ENCODE measurements at places on chromosomes 12 and 14.

GRCh38 chr12:113271853-113272561, 50.7 kb downstream of the TPCN1 start:
- no peak overlapping the region for H3K4me3 ChIP-seq
- no peaks in the 10 kb centered on the region for H3K27me3 ChIP-seq
- H3K36me3 ChIP-seq, result peaks cover 37% of the 10 kb centered on the region
- H3K27ac ChIP-seq, result no peak overlapping the region

- no peak overlapping the region for H3K27ac ChIP-seq
- H3K27me3 ChIP-seq, result peaks cover 18% of the 10 kb centered on the region
- DNase-seq, result no peak
- no peaks in the 10 kb centered on the region for H3K36me3 ChIP-seq
- no peak overlapping the region for H3K4me3 ChIP-seq
- no peaks in the 10 kb centered on the region for H3K4me1 ChIP-seq
Measured at GRCh38 chr12:54650409-54650808, 2.2 kb upstream of the DCD start.

DNA sequence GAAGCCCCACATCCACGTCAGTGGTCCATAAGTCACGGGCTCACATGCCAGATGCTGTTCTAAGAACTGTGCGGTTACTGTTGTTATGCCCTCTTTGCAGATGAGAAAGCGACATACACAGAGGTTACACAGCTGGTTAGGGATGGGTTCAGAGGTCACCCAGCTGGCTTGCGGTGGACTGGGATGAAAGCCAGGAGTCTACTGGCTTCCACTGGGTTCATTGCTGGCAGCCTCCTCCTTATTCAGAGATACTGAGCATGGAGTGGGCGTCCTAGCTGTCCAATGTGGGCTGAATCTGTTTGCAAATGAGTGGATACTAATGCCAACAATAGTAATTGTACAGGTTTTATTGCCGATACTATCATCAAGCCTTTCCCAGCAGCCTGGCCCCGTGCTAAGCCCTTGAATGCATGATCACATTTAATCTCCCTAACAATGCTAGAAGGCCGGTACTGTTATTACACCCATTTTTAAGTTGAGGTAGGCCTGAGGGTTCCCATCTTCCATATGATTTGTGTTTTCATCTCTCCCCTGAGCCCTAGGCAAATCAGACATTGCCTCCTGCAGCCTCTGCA, 129.1 kb downstream of the PLXNC1 start:
- no peaks in the 10 kb centered on the region for H3K27me3 ChIP-seq
- no peak overlapping the region for H3K4me3 ChIP-seq
- peaks cover 9% of the 10 kb centered on the region for H3K4me1 ChIP-seq
- DNase-seq, result no peak
- peaks cover 23% of the 10 kb centered on the region for H3K36me3 ChIP-seq

DNA sequence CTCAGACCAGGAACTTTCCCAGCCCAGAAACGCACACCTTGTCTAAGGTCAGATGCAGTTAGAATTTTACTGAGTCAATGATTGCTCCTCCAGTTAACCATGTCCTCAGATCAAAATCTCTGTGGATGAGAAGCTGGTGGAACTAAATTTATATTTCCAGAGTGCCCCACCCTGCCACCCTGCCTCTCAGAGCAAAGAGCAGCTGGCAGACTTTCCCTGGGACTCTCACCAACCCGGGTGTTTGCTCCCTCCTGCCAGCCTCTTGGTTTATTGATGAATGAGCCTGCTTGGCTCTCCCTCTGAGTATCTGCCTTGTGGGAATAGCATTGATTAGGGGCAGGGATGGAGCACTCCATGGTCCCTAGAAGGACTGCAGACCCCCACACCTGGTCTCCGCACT, 5.9 kb upstream of the KRT1 start:
- no peak for DNase-seq
- peaks cover 24% of the 10 kb centered on the region for H3K4me1 ChIP-seq
- peaks cover 45% of the 10 kb centered on the region for H3K27me3 ChIP-seq
- no peaks in the 10 kb centered on the region for H3K36me3 ChIP-seq

- H3K36me3 ChIP-seq, result no peaks in the 10 kb centered on the region
- no peaks in the 10 kb centered on the region for H3K4me1 ChIP-seq
- DNase-seq, result no peak
- no peak overlapping the region for H3K4me3 ChIP-seq
- H3K27ac ChIP-seq, result no peak overlapping the region
Measured at GRCh38 chr14:69848156-69848555, 31.1 kb upstream of the SMOC1 start.

DNA sequence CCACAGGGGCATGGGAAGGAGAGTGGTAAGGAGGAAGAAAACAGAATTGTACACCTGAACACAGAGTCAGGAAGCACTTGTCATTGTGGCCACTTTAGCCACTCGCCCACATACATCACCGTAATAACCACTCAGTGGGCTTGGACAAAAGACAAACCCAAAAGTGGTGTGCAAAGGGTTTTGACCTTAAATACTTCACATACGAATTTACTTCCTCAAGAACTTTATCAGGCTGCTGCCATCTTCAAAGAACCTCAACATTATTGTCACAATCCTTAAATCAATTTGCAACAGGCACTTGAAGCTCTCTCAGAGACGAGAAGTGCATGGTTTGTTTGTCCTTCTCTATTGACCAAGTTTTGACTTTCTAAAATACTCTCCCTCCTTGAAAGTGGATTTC, 187.3 kb upstream of the EGLN3 start:
- H3K36me3 ChIP-seq, result no peaks in the 10 kb centered on the region
- no peaks in the 10 kb centered on the region for H3K4me1 ChIP-seq
- no peak overlapping the region for H3K4me3 ChIP-seq
- peaks cover 13% of the 10 kb centered on the region for H3K27me3 ChIP-seq
- no peak overlapping the region for H3K27ac ChIP-seq

- H3K4me3 ChIP-seq, result no peak overlapping the region
- H3K4me1 ChIP-seq, result no peaks in the 10 kb centered on the region
- H3K27ac ChIP-seq, result no peak overlapping the region
- DNase-seq, result no peak
- no peaks in the 10 kb centered on the region for H3K36me3 ChIP-seq
Measured at GRCh38 chr12:7175493-7175892, 14.0 kb upstream of the PEX5 start.

DNA sequence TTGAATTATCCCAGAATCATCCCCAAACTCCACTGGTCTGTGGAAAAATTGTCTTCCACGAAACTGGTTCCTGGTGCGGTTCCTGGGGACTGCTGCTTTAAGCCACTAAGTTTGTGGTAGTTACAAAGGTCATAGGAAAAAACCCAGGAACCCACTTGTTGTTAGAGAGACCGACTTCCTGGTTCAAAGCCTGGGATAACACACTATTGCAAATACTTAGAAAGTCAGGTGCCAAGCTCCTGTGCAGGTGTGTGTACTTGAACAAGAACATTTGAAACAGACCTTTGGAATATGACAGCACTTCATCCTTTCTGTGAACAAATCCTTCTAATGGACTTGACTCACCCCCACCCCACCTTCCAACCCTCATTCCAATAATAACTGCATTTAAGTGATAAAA, 519.6 kb downstream of the GLT1D1 start:
- no peak overlapping the region for H3K4me3 ChIP-seq
- H3K4me1 ChIP-seq, result no peaks in the 10 kb centered on the region
- DNase-seq, result no peak
